ENCODE measurements at places on chromosomes 11 and 22.

DNA sequence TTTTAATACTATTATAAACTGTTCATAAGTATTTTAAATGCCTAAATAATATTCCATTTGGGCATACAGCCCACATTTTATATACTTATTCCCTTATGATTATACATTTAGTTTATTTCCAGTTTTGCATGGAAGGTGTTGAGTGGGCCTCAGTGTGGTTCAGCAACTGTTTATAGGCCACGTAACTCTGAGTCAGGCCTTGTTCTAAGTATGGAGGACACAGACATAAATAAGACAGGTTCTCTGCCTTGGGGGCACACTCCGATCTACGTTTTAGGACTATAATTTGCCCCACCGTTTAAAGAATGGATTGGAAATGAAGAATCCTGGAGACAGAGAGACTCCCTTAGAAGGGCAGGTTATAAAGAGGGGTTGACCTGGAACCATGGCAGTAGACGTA is 212.2 kb upstream of the TBCEL start:
- DNase-seq: no peak

- no peak for DNase-seq
Observed at GRCh38 chr22:39773976-39774539, 119.5 kb downstream of the ENTHD1 start.

- no peak for DNase-seq
Observed at GRCh38 chr22:28864878-28865596, 18.3 kb upstream of the ZNRF3 start.

GRCh38 chr11:106988151-106989077 is 29.9 kb downstream of the GUCY1A2 start:
- no peak for DNase-seq

DNA sequence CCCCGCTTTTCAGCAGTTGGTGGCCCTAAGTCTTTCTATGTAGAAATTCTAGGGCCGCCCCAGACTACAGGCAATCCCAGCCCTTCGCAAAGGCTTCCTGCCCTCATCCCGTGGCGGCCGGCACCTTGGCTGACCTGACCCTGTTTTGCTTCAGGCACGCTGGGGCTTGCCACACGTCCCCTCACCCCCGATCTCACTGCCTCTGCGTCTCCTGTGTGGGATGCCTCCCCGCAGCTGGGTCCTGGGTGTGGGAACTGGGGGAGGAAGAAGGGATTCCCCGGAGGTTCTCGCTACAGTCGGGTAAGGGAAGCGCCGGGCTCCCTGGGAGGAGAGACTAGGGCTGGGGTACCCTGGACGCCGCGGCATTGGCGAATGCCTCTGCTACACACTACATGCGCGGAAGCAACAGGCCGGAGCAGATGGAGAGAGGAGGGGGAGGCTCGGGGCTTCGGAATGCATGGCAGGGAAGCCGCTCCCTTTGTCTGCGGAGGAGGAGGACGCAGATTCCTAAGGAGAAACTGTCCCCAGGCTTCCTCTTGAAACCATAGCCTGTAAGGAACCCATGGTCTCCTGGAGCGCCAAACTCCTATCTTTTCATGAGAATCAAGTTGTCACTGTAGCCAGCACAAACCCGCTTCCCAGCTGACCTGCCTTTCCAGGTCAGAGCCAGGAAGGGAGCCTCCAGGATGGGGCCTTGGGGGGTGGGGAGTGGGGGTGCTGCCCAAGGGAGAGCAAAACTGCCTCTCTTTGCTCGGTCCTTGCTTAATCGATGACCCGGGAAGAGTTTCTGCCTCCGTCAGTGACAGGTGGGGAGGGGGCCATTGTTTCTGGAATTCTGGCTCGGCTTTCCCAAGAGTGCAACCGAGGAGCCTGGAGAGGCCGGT is 1.4 kb downstream of the DTX4 start:
- peak; percentile 49 for DNase-seq

GRCh38 chr11:16871368-16871767 is 132.9 kb downstream of the C11orf58 start:
- no peak for DNase-seq

DNA sequence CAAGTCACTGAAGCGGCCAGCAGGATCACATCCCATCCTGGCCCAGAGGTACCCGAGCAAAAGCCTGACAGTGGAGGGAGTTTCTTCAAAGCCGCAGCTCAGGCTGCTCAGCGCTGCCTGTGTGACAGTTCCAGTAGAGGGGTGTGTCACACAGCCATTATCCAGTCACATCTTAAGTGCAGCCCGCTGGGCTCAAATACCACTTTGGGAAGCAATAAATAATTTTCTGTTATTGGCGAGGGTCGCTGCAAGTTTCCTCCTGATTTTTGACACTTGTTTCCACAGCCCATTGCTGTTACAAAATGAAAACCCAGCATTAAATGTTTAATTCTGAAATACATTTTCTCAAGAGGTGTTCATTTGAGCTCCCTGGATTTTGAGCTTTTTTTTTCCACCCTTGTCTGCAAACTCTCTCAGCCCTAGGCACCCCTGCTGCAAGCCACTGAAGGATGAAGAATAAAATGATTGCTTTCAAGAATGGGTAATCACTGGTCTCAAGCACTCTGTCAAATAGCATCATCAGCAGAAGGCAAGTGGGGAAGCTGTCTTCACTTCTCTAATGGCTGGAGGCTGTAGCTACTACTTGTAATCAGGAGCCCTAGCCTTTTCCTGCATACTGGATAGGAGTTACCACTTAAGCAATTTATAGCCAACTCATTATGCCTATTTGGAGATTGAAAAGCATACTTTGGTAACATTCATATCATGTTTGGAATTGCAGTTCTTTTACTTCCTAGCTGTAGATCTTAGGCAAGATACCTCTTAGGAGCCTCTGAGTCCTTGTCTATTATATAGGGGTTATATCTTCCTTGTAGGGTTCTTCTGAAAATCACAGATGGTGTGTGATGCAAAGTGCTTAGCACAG is 373.7 kb downstream of the METTL15 start:
- peak; percentile 1 for DNase-seq

DNA sequence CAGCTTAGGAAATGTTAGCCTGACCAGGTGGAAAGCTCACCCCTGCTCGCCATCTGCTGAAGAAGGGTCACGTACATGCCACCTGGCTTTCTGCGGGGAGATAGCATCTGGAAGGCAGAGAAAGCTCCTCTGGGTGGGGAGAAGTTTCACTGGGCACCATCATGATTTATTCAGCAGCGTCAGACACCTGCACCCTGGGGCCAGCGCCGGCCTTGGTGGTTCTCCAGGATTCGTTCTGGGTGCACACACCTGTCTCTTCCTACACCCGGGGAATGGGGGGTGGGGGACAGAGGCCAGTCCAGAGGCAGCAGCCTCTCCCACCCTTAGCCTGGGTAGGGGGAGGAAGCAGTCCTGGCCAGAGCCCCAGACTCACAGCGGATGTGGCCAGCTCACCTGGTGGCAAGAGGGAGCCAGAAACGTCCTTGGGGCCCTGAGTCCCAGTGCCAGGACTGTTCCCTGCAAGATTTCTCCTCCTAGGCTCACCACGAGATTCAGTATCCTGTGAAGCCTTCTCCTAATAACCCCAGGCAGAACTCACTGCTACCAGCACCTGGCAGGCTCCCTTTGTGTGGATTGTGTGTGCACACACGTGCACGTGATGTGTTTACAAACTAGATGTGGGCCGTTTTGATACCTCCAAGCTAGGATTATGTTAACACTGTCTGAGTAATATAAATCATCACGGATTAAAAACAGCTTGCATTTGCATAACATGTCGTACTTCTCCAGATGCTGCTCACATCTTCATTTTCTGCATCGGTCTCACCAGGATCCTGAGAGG is 17.3 kb upstream of the RASD2 start:
- no peak for DNase-seq

DNA sequence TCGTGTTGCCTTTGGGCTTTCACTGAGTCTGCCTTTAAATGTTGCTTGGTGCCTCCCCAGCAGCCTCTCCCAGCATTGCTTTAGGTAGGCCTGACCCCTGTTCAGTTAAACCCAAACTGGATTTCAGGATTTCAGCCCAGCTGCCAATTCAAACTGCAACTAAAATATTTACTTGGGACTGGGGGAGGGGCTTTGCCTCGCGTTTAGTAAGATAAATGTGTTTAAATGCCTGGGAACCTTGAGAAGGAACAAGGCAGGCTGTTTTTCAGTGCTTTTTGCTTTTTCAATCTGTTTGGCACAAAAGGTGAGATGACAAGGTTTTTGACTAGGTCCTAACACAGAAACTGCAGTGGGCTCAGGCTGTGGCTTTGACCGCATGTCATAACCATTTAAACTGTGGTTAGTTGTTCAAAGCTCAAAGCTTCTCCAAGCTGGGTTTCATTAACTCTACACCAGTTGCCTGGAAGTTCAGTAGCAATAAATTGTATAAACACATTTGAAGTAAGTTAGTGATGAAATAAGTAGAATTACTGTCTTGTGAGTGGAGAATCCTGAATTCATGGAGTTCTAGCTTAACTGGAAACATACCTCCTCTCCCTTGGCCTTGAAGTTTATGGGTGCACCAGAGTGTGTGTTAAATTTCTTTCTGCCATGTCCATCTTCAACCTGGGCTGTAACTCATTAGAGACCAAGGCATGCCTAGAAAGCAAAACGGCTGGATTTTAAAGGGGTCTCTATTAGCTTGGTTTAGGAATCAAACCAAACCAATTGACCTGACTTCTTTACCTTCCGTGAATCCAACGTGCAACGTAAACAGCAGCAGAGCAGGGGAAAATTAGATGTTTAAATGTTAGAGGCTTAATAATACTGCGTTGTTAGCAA is 3.6 kb downstream of the PKNOX2 start:
- DNase-seq: no peak

DNA sequence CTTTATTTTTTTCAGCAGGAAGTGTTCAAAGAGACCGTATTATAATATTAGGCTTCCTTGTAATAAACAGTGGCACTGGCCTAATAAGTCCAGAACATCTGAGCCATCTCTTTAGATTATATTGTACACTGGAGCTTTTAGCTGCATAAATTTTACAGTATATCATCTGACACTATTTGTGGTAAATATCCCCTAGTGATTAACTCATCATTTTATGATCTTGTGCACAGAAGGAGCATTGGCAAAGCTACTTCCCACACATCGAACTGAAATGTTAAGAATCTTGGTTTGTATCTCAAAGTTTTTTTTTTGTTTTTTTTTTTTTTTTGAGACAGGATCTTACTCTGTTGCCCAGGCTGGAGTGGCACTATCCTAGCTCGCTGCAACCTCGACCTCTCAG is 162.7 kb downstream of the HIPK3 start:
- DNase-seq: no peak

- no peak for DNase-seq
Observed at GRCh38 chr11:116420030-116420429, 352.8 kb downstream of the BUD13 start.

GRCh38 chr22:48535868-48536540 is 1291.7 kb downstream of the BRD1 start:
- no peak for DNase-seq

GRCh38 chr11:1449490-1450243 is 36.9 kb downstream of the MOB2 start:
- DNase-seq: no peak

DNA sequence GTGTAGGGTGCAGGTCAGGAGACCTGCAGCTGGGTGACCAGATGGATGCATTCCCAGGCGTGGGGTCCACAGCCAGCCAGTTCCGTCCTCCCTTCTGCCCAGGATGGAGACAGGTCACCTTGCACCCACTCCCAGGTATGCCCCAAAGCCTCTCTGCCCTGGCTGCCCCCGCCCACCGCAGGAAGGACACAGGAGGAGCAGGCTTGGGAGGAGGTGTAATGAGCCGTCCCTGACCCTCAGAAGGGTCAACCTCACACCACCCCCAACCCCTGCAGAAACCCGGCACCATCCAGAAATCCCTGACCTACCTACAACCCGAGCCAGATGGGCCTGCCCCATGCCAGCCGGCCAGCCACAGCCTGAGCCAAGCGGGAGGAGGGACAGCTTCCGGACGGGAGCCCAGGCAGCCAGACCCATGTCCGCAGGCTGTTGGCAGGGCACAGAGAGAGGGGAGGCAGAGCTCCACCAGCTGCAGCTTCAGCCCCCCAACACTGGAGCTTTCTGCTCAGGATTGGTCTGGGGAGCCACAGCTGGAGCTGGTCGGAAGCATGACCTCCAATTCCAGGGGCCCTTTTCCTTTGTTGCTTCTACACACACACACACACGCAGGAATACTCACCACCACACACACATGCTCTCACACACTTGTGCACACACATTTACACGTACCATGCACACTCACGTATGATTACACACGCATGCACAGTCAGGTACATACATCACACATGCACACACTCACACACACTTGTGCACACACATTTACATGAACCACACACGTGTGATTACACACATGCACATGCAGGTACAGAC is 5.3 kb downstream of the IFITM10 start:
- DNase-seq: no peak

DNA sequence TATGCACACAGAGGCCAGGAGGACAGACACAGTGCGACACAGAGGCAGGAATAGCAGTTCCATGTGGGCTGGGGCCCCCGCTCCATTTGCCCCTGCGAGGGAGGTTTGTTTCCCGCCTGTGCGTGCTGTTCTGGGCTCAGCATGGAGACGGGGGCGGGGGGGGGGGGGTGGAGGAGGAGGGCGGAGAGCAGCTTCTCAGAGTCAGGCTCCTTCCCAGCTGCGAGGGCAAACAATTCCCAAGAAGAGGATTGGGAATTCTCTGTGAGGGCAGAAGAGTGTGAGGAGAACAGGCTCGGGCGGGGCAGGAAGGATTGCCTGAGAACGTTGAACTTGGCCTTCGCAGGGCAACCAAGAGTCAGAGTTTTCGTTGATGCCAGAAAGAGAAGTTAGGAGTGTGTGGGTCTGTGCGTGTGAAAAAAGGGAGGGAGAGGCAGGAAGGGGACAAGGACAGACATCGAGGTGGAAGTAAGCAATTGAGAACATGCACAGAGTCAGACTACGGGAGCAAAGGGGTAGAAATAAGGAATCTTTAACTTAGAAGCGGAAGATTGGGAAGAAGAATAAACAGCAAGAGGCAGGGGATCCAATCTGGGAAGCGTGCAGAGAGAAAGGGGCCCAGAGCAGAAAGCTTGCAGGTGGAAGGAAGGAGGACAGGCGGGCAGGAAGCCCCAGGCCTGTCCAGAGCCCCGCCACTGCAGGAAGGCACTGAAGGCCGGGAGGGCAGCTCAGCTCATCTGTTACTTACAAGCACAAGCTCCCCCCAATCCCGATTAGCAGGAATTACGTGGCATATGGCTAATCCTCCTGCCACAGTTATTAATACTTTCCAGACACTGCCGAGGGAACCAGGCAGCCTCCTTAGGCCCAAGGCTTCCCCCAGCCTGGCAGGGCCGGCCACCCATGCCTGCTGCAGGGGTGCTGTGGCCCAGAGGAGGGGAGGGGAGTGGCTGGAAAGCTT is 15.6 kb upstream of the JAM3 start:
- DNase-seq: no peak

DNA sequence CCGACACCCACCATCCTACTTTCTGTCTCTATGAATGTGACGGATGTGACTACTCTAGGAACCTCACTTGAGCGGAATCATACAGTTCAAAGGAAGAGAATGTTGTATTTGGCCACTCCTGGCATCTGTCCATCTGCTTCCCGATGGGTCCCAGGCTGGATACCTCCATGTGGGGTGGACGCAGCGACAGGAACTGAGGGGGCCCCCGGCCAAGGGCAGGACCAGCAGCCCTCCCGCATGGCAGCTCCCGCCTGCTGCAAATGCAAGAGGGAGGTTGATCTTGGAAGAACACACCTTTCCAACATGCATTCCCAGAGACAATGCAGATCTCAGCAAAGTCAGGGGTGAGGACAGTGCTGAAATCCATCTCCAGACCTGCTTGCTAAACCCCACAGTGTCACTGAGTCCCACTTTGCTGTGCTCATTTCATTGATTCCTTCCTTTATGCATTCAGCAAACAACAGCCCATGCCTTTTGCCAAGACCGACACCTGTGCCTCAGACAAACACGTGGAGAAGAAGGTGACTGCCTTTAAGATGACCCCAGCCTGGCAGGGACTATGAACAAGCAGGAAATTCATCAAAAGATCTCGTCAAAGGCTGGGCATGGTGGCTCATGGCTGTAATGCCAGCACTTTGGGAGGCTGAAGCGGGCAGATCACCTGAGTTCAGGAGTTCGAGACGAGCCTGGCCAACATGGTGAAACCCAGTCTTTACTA is 246.2 kb downstream of the CTTN start:
- DNase-seq: no peak

Data from NCI-H2227 treated with DMSO at 0.1 percent for 48 hours (cell line).